NCI-H1092 treated with DMSO at 0.1 percent for 48 hours (cell line): ENCODE measurements at places on chromosomes 5 and 9.

- DNase-seq = no peak
These were observed 287.8 kb downstream of the EBF1 start for GRCh38 chr5:158811921-158812320.

GRCh38 chr9:84620338-84620737, 49.2 kb upstream of the NTRK2 start:
- DNase-seq = no peak

DNA sequence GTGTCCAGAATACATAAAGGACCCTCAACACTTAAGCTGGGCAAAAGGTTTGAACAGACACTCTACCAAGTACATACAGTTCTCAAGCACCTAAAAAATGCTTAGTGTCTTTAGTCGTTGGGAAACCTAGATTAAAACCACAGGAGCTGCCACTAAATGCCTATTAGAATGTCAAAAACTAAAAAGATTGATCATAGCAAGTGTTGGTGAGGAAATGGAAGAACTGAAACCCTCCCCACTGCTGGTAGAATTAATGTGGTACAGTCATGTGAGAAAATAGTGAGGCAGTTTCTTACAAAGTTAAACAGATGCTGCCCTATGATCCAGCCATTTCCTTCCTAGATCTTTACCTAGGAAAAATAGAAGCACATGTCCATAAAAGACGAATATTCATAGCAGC, 40.6 kb downstream of the SFXN1 start:
- DNase-seq = no peak

GRCh38 chr5:8456846-8457186, 587.9 kb downstream of the MTRR start:
- DNase-seq = no peak

- no peak for DNase-seq
These were observed 48.8 kb upstream of the FREM1 start for GRCh38 chr9:14958989-14959388.

DNA sequence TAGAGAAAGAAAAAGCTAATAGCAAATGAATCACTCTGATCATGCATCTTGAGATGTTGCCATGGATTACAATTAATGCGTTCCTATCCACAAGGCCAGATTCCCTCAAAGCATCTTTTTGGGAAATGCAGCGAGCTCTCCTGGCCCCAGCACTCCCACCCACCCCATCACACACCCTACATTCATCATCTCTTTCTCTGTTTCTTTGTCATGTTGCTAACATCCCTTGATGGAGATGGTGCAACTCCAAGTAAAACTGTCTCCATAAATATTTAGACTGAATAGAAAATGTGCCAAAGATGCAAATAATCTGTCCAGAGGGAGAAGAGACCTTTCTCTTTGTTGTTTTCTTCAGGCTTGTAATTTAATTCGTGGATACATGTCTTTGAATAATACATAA, 30.8 kb upstream of the TNC start:
- no peak for DNase-seq

- no peak for DNase-seq
These were observed 28.4 kb downstream of the VCP start for GRCh38 chr9:35044071-35044470.

GRCh38 chr9:32742296-32742695, 41.0 kb upstream of the TMEM215 start:
- DNase-seq = no peak

DNA sequence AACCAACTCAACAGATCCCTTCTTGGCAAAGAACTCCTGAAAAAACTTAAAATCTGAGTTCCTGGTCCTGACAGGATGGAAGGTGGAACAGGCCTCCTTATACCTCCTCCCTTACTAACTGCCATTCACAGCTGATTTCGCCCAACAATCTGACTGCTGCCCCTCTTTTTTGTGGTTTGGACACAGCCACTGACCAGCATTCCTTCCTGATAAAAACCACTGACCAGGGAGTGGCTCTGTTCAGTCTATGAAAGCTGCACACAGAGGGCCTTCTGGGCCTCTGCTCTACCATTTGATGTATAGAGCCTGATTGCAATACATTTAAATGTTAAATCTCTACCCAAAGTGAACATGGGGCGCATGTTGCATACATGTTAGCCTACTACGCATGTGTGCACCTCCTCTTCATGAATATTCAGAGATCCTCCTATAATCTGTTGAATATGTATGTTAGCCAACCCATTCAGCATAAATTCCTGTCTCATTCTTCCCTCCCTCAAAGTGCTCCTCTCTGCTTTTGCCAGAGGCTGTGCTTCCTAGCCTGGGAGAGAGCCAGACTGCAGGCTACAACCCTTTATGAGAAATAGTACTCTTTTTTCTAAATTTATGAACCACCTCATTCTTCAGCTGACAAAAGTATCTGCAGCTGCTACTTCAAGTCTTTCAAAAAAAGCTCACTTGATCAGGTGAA, 93.7 kb upstream of the MRPS30 start:
- DNase-seq = no peak

DNA sequence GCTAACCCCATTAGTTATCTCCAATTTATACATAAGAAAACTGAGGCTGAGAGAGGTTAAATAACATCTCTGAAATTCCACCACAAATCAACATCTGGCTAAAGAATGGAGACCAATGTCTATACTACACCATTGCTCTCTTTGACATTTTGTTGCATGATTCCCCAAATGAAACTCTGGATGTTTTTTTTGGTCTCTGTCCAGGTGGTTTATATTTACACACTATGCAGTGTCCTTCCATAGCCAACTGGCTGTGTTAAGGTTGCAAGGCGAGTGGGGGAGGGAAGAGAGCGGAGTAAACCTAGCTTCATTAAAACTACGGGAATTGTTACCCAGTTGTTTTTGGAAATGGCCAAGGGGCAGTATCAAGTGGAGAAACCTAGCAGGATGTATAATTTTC, 67.2 kb downstream of the KIF4B start:
- DNase-seq = no peak

DNA sequence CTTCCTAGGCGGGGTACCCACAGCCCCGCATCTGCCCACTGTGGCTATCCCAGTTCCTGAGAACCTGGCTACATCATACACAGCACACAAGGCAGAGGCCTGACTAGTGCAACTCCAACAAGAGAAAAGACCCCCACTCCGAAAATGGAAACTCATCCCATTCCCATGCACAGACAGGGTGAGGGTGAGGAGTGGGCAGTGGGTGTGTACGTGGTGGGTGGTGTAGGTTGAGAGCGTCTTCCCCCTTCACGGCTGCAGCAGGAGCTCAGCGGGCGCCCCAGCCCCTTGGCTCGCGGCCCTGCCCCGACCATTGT, 501 bp upstream of the MAP1B start:
- no peak for DNase-seq

DNA sequence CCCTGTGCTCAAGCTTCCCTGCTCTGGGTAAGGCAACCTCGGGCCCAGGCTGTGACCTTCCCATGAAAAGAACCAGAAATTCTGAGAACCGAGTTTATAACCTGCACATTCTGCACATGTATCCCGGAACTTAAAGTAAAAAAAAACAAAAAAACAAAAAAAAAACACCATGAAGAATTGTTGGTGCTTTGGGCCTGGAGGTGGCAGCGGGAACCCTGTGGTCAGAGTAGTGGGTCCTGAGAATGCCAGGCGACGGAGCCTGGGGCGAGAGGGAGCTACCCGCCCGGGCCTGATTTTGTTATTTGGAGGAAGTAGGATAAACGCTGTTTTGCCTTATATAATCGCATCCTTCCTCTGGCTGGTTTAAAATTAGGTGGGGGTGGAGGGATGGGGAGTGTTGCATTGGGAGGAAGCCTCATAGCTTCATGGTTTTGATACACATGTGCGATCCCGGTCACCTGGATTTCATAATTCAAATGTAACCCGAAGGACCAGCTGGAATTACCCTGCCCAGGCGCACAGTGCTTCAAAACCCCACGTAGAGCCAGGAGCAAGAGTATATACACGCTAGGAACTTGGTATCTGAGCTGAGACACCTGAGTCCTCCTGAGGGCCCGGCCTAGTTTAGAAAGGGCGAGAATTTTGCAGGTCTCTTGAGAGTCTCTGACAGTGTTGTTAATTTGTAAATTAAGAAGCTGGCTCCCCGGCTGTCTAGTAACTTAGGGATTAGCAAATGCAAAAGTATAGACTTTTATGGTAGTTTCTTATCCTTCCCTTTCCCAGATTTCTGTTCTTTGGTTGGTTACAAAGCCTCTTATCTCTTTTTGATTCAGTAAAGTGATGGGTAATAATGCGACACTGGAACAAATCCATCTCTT, 2.8 kb downstream of the MSX2 start:
- no peak for DNase-seq

DNA sequence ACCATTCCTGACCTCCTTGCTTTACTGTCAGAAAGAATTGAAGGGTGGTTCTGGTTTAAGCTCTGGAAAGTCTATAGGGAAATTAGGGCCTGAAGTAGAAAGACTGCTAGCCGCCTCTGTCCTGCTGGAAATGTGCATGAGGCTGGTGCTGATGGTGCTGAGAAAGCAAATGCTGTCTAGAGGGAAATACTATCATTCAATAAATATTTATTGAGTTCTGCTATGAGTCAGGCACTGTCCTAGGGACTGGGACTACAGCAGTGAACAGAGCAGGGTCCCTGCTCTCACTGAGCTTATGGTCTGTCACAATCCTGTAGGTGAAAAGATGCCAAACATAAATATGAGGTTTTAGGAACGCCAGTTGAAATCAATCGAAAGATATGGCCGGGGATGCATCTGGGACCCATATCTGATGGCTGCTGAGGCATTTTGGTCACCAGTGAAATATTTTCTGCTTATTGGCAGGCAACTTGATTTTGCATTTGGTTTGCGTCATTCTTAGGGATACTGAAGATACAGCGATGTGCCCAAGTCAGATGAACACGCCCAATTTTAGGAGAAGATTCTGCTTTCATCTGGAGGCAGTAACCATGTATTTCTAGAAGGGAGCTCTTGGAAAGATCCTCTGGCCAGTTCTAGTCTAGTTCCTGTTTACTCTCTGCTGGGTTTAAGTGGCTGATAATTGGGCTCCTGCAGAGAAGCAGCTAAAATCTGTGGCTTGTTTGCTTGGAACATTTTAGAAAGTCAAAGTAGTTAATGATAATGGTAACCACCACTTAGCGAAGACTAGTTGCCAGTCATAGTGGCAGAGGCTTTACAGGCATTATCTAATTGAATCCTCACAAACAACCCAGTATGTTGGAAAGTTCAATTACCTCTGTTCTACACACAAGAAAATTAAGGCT, 73.3 kb downstream of the INSYN2B start:
- DNase-seq = peak; percentile 31

- peak; percentile 70 for DNase-seq
These were observed 5.9 kb downstream of the DMRTA1 start for GRCh38 chr9:22452415-22453010.

DNA sequence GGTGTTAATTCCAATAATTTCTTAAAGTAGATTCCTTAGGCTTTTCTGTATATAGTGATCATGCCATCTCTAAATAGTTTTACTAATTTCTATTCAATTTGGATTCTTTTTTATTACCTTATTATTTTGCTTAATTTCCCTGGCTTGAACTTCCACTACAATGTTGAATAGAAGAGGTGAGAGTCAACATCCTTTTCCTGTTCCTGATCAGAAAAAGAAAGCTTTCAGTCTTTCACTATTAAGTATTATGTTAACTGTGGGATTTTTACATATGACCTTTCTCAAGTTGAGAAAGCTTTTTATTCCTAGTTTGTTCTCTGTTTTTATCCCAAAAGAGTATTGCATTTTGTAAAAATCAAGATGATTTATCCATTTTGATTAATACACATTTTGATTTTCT, 574.5 kb upstream of the TLE4 start:
- no peak for DNase-seq

- no peak for DNase-seq
These were observed 51.1 kb downstream of the MAST4 start for GRCh38 chr5:66647146-66647856.

GRCh38 chr9:75121914-75122558, 33.7 kb downstream of the OSTF1 start:
- DNase-seq = no peak

DNA sequence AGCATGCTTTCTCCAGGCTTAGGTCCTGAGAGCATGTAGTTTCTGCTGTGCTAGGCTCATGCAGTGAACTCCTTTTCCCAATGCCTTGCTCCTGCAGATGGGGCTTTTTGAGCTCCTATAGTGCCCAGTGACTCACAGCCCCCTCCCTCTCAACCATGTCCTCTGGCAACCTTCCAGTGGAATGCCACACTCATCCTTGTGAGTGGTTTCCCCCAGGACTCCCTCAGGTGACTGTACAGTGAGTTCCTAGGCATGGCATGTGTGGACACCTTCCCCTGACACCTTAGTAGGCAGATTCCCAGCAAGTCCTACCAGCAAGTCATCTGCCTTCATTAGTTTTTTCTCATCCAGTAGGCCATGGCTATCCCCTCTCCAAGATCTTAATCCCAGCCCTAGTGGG, 72.4 kb upstream of the CXCL14 start:
- no peak for DNase-seq

- peak; percentile 8 for DNase-seq
These were observed 29.8 kb downstream of the TARS1 start for GRCh38 chr5:33470544-33470943.

- DNase-seq = no peak
These were observed 212.9 kb downstream of the EFNA5 start for GRCh38 chr5:107457881-107458280.

- DNase-seq = no peak
These were observed 5.5 kb downstream of the TTLL11 start for GRCh38 chr9:122087406-122088200.

DNA sequence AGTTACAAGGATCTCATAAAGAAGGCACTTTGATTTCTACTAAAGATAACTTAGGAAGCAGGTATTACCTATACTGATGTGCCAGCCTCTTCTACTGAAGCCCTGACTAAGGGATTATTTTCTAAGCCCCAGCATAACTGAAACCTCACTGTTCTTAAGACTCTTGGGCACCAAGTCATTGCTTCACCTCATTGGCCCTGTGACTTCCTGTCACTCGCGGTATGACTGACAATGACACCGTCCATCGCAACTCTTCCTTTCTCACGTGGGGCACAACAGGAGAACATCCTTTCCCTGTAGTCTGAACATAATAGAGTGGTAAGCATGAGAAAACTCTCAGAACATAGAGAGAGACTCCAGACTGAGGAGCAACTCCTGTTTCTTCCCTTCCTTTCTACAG, 6.4 kb downstream of the OR2V2 start:
- DNase-seq = no peak

DNA sequence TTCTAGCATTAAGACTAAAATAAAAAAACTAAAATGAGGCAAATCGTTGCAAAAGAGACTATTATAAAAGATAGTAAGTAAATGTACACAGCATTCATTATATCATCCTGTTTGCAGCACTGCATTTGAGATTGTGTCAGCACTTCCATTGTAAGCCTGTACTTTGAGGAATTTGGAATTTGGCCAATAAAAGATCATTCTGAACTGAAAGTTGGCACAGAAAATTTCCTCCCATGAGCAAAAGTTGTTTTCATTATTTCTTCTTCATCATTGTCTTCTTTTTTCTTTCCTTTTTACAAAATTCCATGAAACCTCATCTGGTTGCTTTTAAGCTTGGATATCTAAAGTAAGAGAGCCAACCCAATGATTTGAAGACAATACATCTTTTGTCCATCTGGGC, 199.3 kb upstream of the ADAMTSL1 start:
- no peak for DNase-seq

- DNase-seq = no peak
These were observed 119.4 kb downstream of the GAS1 start for GRCh38 chr9:86827893-86828292.
